NCI-H2171 (cell line): ENCODE measurements at places on chromosomes 12 and 14.

GRCh38 chr12:69932154-69932553 is 107.1 kb downstream of the MYRFL start:
- no peak for DNase-seq

- DNase-seq, result no peak
Observed at GRCh38 chr12:24042651-24043050, 93.2 kb upstream of the SOX5 start.

DNA sequence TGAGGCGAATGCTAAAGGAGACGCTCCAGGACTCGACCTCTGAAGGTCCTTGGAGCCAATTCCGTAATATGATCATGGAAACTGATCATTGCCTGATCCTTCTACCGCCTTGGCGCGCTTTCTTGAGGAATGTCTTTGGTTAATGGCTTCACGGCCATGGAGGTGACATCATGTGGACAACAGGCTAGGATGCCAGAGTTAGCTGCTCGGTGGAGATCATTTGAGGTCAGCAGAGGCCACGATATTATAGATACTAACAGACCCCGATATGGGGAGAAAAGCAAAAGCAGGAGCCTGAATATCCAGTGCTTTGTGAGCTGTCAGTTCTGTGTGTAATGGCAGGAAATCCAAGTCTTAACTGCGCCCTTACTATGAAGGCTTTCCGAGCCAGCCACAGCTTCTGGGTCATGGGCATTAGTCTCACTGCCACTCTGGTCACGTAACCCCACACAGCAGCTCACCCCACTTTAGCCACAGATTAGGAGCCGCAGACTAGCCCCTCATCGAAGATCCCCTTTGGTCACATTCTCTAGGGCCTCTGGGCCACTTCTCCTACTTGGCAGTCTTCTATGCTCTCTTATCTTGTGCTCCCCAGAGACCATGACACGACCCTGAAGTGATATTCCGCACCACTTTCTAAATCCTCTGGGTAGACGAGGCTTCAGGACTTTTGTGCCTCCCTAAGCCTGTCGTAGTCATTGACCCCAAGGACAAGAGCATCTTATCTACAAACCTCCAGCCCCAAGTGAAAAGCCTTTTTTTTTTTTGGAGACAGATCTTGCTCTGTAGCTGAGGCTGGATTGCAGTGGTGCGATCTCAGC is 724 bp upstream of the CS start:
- peak; percentile 73 for DNase-seq

DNA sequence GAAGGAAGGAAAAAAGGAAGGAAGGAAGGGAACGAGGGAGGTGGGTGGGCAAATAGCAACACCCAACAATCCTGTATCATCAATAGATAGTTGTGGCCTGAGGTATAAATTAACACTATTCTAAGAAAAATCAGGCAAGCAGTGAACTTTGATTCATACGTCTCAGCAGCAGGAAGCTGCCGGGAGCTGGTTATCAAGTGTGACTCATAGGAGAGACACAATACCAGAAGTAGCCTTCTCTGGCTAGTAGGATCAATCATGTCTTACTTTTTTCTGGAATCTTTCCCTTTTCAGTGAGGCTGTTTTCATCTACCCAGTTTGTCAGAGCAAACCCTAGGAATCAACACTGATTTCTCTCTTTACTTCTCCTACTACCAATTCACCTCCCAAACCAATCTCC is 780.5 kb downstream of the NRXN3 start:
- DNase-seq, result no peak

DNA sequence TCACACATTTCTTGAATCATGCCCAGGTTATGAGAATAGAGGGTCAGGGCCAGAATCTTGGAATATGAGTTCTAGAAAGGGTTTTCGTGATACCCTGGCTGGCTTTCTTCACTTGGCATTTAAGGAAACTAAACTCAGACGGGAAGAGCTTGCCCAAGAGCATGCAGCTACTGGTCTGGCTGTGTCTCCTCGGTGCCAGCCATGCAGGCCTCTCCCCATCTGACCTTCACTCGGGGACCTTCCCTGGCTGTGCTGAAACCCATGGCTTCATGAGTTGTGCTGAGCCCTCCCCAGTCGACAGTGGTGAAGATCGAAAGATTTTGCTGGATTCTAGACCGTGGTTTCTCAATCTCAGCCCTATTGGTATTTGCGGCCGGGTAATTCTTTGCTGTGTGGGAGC is 38.0 kb downstream of the FOXN3 start:
- no peak for DNase-seq

DNA sequence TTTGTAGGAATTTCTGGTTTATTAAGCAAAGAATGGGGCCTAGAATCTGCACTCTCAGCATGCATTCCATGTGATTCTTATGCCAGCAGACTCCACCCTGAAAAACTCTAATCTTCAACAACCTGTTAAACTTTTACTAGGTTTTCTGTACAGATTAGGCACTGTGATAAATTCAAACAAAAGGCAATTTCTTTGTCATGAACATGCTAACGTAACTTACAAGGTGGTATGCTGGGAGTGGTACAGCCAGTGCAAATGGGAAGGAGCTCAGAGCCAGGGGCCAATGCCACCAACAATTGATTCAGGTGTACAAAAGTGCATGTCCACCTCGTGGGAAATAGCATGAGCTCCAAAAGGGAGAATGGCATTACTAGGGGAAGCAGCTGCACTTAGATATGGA is 83.0 kb downstream of the PPFIBP1 start:
- DNase-seq, result no peak

GRCh38 chr14:51430079-51430478 is 190.0 kb downstream of the TMX1 start:
- DNase-seq, result no peak

- no peak for DNase-seq
Observed at GRCh38 chr12:110585231-110585799, 2.2 kb upstream of the PPTC7 start.

DNA sequence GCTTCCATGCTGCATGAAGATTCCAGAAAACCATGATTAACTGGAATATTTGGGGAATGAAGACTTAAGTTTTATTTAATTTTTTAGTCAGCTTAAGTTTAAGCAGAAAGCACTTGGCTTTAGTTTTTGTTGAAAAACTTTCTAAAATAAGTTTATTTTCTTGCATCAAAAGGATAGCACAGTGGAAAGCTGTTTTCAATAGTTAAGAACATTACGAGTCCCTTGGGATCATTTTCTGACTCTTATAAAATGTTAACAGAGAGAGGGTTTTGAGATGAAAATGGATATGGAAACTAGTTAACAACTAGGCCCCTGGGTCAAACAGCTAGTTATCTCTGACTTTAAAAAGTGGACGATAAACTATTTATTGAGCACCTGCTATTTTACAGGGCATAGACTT is 181.9 kb upstream of the SLC38A2 start:
- no peak for DNase-seq

DNA sequence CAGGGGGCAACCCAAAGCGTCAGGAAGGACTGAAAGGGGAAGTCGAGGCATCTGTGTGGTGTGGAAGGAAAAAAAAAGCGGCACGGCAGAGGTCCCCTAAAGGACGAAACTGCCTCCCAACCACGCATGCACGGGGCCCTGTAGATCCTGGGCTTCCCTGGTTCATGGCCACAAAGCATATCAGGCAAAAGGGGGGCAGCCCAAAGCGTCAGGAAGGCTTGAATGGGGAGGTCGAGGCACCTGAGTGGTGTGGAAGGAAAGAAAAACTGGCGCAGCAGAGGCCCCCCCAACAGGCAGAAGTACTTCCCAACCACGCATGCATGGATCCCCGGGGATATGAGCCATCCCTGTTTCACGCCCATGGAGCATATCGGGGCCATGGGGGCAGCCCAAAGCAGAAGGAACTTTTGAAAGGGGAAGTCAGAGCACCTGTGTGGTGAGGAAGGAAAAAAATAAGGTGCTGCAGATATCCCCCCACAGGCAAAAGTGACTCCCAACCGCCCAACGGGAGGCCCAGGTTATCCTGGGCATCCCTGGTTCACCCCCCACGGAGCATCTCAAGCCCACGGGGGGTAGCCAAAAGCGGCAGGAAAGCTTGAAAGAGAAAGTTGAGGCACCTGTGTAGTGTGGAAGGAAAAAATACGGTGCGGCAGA is 581.2 kb downstream of the ALG10 start:
- DNase-seq, result no peak

GRCh38 chr12:1688086-1688710 is 2.7 kb upstream of the ADIPOR2 start:
- no peak for DNase-seq

GRCh38 chr12:76558684-76559399 is 729 bp downstream of the OSBPL8 start:
- DNase-seq, result peak; percentile 16

GRCh38 chr14:50718949-50719348 is 50.8 kb upstream of the SAV1 start:
- DNase-seq, result no peak

GRCh38 chr14:102374264-102374663 is 11.5 kb downstream of the TECPR2 start:
- DNase-seq, result no peak

GRCh38 chr12:57764662-57765002 is 2.2 kb downstream of the CYP27B1 start:
- no peak for DNase-seq

DNA sequence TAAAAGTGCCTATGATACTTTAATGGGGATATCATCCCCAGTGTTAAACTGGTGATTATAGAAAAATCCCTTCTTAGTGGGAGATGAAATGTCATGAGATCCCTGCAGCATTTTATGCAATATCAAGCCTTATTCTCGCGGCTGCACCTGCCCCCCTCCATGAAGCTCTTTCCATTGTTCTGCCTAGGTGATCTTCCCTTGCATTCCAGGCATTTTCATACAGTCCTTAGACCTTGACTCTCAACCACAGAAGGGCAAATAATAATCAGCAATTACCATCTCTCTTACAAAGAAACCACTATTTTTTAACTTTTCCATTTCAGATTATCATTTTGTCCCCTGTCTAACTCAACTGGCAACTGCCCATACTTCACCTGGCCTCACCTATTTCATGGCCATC is 352.3 kb downstream of the NELL2 start:
- DNase-seq, result no peak

GRCh38 chr12:50203691-50204090 is 36.5 kb upstream of the CERS5 start:
- no peak for DNase-seq

DNA sequence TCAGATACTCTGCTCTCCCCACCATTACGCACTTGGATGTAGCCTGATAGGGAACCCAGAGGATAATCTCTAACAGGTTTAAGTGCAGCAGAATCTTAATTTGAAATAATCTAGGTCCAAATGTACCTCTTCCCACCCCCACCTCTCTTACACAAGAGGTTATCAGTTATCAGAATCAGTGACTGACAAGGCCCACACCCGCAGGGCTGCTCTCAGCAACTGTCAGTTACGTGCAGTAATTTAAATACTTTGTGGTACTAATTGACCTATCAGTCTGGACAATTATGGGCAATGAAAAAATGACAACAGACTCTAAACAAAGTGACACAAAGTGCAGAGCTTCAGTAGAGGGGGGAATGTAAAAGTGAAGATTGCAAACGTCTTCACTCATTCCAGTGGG is 74.0 kb downstream of the CLIP1 start:
- DNase-seq, result no peak

GRCh38 chr14:36019126-36019525 is 157.4 kb downstream of the PTCSC3 start:
- no peak for DNase-seq

- no peak for DNase-seq
Observed at GRCh38 chr12:120820884-120821510, 83.2 kb downstream of the SPPL3 start.

- no peak for DNase-seq
Observed at GRCh38 chr12:25254271-25254880, 3.6 kb upstream of the KRAS start.

GRCh38 chr14:105283899-105284298 is 16.9 kb downstream of the BRF1 start:
- DNase-seq, result no peak

DNA sequence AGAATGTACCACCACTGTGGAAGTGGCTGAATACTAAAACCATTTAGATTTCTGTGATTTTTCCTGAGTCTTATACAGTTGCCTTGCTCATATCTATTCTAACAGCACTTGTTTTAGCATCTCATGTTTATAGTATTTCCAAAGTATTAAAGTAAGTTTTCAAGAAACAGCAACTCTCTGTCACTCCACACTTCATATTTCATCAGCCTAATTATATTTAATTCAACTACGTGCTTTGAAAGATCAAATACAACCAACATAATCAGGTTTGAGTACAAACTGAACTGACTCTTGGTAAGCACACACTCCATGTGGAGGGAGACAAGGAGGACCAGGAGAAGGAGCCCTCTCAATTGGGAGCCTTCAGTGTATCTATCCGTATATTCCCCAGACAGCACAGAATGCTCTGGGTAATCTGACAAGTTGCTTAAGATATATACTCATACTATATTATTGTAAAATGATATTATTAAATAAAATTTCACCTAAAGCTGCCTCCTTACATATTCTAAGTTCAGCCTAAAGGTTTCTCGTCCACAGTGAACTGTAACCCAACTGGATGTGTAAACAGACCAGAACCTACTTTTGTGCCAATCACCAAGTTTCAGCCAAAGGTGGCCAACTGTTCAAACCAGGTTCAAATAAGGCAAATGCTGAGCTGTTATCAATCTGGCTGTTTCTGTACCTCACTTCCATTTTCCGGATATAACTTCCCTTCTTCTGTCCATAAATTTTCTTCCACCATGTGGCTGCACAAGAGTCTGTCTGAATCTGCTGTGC is 105.0 kb upstream of the RASSF8 start:
- no peak for DNase-seq

DNA sequence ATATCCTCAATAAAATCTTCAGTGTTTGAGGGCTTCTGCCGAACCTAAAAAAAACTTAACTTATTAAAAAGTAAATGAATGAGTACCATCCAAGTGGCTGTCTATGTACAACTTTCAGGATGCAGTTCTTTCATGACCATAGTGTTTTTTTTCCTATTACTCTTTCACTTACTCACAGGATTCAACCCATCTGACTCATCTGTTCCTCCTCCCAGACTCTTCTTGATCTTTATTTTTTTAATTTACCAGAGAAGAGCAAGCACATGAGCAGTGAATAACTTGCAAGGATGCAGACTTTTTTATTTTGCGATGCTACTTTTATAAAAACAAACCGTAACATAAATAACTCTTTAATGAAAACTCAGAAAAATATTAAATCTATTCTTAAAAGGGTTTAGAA is 24.5 kb downstream of the RECQL start:
- DNase-seq, result no peak

DNA sequence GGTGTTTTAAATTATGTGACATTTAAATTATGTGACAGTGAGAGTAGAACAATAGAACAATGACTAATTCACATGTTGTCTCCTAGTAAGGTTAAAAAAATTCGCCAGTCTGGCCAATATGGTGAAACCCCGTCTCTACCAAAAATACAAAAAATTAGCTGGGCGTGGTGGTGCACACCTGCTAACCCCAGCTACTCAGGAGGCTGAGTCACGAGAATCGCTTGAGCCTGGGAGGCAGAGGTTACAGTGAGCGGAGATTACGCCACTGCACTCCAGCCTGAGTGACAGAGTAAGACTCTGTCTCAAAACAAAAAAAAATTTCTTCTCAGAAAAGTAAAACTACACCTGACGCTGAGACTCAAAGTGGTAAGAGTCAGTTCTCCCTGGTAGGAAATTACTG is 2.7 kb downstream of the CS start:
- DNase-seq, result no peak

- no peak for DNase-seq
Observed at GRCh38 chr12:111412007-111412829, 6.5 kb downstream of the SH2B3 start.
